Kidney (tissue), 22 donors: ENCODE measurements at places on chromosomes 1 and 21. TPM values are rescaled to one million over a fixed set of nuclear protein-coding genes. Genes with fewer than 3 reads are reported as not detected.

DNA sequence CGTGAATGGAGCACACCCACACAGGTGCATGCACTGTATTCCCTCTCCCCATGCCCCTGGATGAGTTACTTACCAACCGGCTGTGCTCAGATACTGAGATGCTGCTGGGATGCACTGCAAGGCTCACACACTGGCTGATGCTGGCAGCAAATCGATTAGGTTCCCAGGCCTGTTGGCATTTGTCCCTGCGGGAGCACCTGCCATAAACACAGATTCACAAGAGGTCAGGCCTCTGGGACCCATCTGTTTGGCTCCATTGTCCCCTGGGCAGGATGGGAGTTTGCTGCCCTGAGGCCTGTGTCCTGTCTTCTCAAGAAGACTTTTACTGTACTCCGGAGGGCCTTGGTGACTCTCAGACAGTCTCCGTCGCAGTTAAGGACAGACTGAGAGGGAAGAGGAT is 145.4 kb downstream of the PLXNA2 start:
- DNase-seq: no peak

DNA sequence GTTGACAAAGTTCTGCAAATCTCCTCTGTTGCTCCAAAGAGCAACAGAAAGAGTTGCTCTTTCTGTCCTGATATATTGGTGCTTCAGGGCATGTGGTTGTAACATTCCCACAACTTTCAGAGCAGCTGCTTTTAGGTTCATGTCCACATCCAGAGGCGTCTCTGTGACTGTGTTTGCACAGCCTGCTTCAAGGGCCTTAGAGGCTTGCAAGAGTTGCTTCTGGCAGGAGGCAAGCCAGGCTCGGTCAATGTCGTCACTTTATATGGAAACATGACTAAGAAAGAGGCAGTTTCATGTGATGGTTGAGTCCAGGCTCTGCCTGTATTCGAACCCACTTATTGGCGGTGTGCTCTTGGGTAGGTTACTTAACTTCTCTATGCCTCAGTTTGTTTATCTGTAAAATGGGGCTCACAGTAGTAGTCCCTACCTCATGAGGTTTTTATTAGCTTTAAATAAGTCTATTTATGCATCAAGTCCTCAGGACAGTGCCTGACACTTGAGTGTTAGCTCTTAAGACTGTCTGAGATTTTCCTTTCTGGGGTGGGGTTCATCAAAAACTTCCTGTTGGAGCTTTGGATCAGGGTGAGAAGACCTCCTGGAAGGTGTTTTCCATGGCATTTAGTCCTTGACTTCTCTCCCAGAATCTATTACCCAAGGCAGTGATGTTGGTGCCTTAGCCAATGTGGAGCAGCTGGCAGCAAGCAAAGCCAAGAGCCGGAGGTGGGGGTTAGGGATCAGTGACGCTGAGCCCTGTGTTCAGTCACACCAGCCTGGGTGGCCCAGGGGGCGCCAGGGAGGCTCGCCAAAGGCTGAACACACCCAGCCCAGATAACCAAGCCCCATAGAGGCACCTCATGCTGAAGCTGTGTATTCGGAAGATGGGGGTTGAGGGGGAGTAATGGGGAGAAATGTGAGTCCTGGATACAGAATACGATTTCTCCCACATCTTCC is 18.9 kb downstream of the LHX4 start:
- DNase-seq: no peak

DNA sequence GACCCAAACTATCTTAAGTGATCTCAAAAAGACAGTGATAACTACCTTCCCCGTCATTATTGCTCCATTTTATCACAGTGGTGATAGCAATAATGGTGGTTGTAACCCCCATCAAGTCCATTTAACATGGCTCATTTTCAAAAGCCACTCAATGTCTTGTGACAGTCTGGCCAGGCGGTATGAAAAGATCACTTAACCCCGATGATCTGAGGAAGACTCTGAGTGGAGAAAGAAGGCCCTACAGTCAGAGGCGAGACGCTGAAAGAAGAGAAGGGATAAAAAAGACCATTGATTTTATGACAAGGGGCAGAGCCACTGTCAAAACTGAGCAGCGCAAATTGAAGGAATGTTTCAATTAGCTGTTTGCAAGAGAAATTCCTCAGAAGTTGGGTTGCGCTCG is 417.2 kb upstream of the PBX1 start:
- no peak for DNase-seq

DNA sequence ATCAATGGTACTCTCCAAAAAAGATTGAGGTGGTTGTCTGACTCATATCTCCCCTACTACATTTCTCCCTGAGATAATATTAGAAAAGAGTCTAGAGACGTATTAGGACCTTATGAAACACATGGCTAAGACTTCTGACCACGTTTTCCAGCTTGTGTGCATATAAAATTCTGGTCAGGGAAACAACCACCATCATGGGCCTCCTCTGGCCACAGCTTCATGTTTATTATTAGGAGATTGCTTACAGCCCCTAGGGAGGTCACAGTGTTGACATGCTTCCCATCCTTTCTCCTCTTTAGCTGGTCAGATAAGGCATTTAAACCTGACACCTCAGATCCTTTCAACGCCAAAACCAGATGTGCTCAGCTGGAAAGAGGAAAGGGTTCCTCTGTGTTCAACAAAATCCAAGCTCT is 620.2 kb downstream of the PLPP3 start:
- DNase-seq: no peak

Gene PRR9
- not detected for total RNA-seq
